ENCODE measurements at places on chromosomes 6 and 20.

GRCh38 chr6:139635401-139636130 is 261.1 kb upstream of the CITED2 start:
- DNase-seq: no peak

DNA sequence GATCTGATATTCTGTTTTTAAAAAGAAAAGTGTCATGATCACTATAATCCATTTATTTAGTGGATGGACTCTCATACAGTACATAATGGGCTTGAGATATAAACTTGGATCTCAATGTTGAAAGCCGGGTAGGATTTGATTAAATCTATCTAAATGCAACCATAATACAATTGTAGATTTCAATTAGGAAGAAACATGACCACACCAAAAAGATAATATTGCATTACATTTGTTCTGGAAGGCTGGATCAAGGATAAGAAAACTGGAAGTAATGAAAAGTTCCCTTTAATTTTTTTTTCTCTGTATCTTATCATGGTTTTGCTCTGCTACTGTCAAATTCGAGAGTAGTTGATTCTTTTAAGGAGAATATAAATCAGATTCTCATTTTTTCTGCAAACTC is 51.3 kb upstream of the UFL1 start:
- DNase-seq: no peak

GRCh38 chr20:41029150-41029901 is 704 bp downstream of the TOP1 start:
- no peak for DNase-seq

GRCh38 chr20:32206760-32207625 is 550 bp downstream of the PLAGL2 start:
- DNase-seq: no peak

- no peak for DNase-seq
These were observed 683.8 kb downstream of the DOK5 start for GRCh38 chr20:55159230-55159629.

- no peak for DNase-seq
These were observed 74.0 kb upstream of the MAP3K4 start for GRCh38 chr6:160917572-160917971.

- no peak for DNase-seq
These were observed 69.5 kb downstream of the KIAA0319 start for GRCh38 chr6:24576447-24576846.

- DNase-seq: no peak
These were observed 131.3 kb downstream of the CLIC5 start for GRCh38 chr6:45884336-45884735.

DNA sequence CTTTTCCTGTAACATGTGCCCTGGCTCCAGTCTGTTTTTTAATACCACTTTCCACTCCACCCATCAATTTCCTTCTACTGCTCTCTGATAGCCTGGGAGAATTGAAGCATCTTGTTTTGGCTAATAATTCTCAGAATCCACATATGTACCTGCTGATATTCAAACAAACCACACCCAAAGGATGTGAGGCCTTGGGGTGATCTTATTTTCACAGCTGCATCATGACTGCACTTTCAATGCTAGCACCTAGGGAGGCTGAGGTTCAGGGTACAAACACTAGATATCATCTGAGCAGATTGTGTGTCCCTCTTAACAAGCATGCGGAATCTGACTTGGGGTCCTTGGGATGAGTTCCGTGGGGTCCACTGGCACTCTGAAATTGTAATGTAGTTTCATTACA is 12.7 kb downstream of the FNDC1 start:
- no peak for DNase-seq

GRCh38 chr6:100701728-100702127 is 179.4 kb downstream of the ASCC3 start:
- DNase-seq: no peak

DNA sequence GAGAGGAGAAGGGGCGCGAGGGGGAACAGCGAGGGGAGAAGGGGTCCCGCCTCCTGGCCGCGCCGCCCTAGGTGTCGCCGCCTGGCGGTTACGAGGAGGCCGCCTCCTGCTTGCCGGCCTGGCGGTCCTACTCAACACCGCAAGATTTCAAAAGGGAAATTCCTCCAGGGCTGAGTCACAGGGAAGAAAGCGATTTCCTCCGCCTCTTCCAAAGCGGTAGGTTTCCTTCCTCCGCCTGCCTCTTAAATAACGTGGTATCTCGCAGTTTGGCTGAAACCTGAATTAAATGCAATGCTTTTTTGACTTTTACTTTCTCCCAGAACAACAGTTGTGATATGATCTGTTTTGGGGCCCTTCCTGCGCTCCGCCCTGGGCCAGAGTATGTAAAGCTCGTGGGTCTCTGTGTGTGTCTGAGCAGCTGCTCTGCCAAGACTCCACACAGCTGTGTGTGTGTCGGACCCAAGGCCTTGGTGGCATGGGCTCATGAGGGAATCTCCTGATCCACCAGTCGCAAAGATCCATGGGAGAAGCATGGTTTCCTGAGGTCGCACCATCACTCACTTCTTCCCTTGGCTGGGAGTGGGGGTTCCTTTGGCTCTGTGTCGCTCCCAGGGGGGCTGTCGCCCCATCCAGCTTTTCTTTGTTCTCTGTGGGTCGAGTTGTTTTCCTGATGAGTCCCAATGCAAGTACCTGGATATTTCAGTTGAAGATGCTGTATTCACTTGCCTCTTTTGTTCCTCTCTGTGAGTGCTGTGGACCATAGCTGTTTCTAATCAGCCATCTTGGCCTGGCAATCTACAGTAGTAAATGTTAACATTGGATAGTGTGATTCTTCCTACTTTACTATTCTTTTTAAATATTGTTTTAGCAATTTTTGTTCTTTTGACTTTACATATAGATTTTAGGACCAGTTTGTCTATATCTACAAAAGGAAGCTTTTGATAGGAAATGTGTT is 31.6 kb upstream of the NOTCH4 start:
- DNase-seq: peak; percentile 90

DNA sequence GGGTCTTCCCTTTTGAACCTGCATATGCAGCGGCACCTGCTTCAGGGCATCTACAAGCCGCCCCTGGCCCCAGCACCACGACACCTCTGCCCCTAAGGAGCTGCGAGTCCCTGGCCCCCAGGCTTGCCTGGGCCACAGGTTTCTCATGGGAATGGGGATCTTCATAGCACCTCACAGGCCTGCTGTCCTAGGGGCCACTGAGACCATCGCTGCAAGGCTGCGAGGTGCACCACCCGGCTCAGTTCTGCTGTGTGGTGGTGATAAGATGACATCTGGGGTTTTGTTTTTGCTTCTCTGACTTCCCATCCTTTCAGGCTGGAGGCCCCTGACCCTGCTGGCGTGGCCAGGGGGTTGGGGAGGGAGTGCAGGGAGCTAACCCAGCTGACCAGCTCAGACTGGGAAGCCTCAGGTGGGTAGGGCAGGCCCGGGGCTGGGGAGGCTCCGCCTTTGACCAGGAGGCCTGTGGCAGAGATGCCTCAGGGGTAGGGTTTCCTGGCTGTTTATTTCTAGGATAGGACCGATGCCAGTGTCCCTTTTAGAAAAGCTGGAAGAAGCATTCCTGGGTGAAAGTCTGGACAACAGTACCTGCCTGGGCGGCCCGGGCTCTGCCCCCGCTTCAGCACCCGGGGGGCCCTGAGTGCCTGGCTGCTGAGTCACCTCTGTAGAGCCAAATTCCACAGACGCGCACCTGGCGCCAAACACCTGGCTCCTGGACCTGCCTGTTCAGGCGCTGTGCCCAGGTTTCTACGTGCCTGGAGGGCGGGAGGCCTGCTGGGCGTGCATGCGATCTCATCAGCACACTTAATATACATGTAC is 264.7 kb downstream of the DLL1 start:
- DNase-seq: no peak

GRCh38 chr6:113597231-113597583 is 259.9 kb upstream of the MARCKS start:
- no peak for DNase-seq

- DNase-seq: no peak
These were observed 176.3 kb downstream of the ERMARD start for GRCh38 chr6:169927711-169928110.

DNA sequence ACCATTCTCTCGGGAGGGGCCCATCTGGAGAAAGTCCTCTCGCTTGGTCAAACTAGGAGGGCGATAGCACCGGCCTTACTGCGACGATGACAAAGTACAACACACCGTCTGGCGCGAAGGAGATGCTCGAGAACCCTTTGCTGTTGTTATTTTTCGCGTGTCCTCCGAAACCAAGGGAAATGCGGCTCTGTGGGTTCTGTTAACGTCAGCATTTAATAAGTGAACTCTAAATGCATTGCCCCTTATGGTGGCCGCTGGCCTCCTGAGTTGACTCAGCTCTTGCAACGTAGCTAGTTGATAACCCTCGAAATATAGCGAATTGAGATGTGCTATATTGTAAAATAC is 577 bp upstream of the SCAND1 start:
- no peak for DNase-seq

DNA sequence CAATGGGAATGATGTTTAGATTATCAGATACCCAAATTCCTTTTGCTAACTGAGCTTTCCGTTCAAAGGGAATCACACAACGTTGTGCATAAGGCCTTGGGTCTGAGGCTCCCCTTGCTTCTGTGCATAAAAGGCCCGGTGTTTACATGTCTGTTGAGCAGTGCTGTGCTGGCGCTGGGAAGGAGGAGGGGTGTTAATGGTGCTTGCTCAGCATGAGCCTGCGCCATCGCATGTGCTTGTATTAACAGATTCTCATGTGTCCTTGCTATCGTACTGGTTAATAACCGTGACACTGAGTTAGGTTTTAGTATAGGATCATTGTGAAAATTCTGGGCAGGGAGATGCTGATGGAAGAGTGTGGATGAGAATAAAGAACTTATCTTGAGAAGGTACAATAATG is 62.3 kb upstream of the TRAF3IP2 start:
- no peak for DNase-seq

DNA sequence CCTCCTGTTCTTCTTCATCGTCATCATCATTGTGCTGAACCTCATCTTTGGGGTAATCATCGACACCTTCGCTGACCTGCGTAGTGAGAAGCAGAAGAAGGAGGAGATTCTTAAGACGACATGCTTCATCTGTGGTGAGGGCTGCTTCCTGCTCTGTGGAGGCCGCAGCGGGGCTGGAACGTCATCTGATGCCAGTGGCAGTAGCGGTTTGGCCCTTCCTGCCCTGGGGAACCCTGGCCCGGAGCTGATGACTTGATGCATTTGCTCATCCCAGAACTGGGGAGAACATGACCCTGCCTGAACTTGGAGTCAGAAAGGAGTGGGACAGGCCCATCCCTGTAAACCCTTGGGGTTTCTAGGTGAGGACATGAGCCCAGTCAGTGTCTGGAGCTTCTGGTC is 18.7 kb downstream of the UQCC2 start:
- DNase-seq: no peak
